CD4-positive, CD25-positive, alpha-beta regulatory T cell (primary cell): ENCODE measurements at places on chromosomes 1 and 21.

GRCh38 chr1:173017792-173018191 is 32.9 kb downstream of the TNFSF18 start:
- no peak for DNase-seq

GRCh38 chr21:42545317-42545716 is 31.7 kb downstream of the SLC37A1 start:
- DNase-seq: no peak

- DNase-seq: no peak
These were observed 1.2 kb downstream of the SLAMF7 start for GRCh38 chr1:160740133-160740688.

GRCh38 chr1:84615790-84616189 is 41.5 kb upstream of the CTBS start:
- no peak for DNase-seq

DNA sequence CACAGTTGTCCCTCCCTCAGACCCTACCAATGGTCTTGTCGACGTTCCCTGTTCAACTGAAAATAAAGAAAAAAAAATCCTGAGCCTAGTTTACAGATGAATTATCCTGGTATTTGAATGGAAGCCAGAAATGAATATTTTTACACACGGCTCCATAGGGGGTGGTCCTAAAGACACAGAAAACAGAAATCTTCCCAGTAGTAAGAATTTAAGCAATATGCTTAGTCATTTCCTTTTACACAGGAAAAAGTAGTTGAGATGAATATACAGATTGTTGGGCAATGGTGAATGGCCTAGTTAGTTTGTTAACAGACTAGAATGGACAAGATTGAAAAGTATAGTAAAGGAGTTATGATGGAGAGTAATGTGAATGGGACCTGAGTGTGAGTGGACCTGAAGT is 67.4 kb downstream of the RGS18 start:
- DNase-seq: no peak

GRCh38 chr1:177355575-177355974 is 184.8 kb downstream of the BRINP2 start:
- DNase-seq: no peak

DNA sequence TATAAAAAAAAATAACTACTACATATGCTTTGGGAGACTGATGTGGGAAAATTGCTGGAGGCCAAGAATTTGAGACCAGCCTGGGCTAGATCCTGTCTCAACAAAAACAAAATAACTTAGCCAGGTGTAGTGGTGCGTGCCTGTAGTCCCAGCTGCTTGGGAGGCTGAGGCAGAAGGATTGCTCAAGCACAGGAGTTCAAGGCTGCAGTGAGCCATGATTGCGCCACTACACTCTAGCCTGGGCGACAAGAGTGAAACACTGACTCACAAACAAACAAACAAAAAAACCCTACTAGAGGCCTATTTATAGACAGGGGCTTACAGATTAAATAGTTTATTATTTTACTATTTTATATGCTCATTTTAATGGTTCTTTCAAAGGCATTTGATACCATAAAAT is 80.0 kb downstream of the LHX4 start:
- no peak for DNase-seq

GRCh38 chr1:235575597-235575996 is 71.3 kb upstream of the B3GALNT2 start:
- DNase-seq: no peak

GRCh38 chr21:16154951-16155635 is 425.3 kb downstream of the USP25 start:
- no peak for DNase-seq

- DNase-seq: no peak
These were observed 206.8 kb downstream of the PAPPA2 start for GRCh38 chr1:176669782-176670181.

GRCh38 chr1:209597499-209597898 is 14.0 kb downstream of the CAMK1G start:
- DNase-seq: no peak

DNA sequence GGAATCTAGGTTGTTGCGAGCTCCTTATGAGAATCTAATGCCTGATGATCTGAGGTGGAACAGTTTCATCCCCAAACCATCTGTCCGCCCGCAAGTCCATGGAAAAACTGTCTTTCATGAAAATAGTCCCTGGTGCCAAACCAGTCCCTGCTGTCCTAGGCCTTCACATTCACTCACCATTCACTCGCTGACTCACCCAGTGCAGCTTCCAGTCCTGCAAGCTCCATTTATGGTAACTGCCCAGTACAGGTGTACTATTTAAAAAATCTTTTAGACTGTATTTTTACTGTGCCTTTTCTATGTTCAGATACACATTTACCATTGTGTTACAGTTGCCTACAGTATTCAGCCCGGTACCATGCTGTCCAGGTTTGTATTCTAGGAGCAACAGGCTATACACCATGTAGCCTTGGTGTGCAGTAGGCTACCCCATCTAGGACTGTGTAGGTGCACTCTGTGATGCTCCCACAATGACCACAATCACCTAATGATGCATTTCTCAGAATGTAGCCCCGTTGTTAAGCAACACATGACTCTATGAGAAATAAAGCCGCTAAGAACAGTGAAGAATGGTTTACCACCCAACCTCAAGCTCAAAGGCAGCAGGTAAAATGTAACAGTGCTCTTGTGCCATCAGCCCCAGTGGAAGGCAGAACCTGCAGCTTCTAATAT is 2.4 kb downstream of the ECHDC2 start:
- no peak for DNase-seq

DNA sequence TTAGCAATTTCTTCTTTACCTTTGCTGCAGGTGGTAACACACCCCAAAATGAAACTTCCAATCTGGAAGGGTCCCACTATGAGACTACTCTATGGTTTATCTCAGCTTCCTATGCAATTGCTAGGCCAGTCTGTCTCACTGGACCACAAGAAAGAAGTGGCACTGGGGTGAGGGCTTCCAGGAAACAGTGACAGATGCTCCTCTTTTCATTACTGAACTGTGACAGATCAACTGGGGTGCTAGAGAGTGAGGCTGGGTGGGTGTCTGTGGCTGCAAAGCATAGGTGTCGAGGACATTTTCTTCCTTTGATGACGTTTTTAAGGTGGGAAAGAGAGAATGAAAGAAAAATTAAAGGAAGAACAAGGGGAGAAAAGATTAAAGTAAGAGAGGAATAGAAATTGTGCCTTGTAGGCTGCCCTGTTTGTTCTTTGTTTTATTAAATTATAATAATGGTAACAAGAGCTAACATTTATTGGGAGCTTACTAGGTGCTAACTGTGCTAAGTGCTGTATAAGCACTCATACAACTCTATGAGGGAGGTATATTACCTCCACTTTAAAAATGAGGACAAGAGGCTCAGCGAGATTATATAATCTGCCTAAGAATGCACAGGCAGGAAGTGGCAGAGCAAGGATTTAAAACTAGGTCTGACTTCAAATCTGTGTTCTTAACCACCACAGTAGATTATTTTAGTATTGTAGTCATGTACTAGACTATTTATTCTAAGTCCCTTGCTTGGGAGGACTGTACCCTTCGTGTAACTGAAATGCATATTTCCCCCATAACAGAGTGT is 27.8 kb upstream of the DMRTA2 start:
- DNase-seq: peak; percentile 15

DNA sequence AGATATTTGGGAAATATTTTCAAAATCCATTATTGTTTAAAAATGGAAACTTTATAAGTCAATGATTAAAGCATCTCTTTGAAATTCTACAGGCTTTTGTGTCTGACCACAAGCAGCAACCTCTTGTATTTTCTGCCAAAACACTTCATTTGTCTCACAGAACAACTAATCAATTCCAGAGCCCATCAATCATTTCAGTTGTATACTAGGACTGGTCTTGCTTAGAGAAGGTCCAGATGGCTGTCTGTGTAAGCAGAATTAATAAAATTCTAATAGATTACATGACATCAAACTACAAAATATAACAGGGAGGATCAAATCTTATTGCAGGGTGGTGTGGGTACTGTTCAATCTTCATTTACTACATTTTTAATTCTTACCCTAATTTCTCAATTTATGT is 76.4 kb downstream of the ACBD6 start:
- DNase-seq: no peak

DNA sequence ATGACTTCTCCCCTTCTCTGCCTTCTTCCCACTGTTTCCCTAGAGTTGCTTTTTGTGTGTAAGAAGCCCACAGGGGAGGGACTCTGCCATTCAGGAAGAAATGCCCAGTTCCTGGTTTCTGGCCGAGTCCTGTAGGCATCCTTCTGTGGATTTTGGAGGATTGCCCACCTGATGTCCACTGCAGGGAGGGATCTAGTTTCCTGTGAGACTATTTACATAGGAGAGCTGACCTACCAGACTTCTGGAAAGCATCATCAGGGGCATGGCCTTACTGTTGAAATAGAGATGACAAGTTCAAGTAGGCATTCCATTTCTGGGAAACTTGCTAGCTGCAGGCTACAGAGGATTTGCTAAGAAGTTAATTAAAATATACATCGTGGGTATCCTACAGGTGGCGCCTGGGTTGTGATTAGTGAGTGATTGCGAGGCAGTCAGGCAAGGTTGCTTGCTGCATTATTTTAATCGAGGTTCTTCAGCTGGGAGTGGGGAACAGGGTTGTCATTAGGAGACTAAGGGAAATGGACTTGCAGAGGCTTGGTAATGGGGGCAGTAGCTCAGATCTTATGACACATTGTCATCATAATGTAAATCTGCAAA is 148.7 kb downstream of the HHAT start:
- DNase-seq: no peak

- no peak for DNase-seq
These were observed 79.5 kb downstream of the TNFSF18 start for GRCh38 chr1:172971241-172971640.

DNA sequence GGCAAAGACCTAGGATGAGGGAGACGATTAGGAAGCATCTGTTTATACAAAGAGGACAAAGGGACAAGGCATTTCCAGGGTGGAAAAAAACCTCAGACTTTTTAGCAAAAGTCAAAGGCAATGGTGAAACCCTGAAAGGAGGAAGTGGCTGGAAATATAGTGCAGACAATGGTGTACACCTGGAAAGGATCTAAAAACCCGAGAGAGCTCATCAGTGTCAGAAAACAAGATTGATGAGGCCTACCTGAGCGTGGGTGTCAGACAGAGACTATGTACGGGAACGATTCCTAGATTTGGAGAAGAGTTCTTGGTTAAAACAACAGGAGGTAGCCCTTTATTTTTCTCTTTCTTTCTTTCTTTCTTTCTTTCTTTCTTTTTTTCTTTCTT is 68.8 kb upstream of the HUNK start:
- DNase-seq: no peak

DNA sequence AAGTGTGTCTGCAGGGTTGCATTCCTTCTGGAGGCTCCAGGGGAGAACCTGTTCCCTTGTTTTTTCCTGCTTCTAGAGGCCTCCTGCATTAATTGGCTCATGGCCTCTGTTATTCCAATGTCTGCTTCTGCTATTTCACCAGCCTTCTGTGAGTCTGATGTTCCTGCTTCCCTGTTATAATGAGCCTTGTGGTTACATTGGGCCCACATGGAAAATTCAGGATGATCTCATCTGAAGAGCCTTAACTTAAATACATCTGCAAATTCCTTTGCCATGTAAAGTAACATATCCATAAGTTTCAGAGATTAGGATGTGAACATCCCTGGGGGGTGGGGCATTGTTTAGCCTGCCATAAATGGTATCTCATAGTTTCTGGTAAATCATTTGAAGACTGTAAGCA is 181.1 kb downstream of the RWDD3 start:
- no peak for DNase-seq

DNA sequence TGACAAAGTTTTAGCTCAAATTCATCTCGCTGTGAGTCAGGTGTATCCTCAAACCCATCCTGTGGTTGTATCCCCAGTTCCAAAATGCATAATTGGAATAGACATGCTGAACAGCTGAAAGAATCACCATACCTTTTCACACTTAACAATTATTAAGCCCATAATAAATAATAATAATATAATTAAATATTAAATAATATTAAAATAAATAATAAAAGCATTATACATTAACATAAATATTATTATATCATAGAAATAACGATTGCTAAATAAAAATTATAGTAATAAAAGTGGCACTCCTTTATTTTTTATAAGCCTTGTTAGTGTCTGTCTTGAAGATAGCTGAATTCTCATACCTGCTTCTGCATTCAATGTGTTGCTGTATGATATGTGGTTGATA is 257.5 kb upstream of the B3GALT2 start:
- DNase-seq: no peak

GRCh38 chr1:11563560-11564069 is 84.7 kb downstream of the DISP3 start:
- no peak for DNase-seq

DNA sequence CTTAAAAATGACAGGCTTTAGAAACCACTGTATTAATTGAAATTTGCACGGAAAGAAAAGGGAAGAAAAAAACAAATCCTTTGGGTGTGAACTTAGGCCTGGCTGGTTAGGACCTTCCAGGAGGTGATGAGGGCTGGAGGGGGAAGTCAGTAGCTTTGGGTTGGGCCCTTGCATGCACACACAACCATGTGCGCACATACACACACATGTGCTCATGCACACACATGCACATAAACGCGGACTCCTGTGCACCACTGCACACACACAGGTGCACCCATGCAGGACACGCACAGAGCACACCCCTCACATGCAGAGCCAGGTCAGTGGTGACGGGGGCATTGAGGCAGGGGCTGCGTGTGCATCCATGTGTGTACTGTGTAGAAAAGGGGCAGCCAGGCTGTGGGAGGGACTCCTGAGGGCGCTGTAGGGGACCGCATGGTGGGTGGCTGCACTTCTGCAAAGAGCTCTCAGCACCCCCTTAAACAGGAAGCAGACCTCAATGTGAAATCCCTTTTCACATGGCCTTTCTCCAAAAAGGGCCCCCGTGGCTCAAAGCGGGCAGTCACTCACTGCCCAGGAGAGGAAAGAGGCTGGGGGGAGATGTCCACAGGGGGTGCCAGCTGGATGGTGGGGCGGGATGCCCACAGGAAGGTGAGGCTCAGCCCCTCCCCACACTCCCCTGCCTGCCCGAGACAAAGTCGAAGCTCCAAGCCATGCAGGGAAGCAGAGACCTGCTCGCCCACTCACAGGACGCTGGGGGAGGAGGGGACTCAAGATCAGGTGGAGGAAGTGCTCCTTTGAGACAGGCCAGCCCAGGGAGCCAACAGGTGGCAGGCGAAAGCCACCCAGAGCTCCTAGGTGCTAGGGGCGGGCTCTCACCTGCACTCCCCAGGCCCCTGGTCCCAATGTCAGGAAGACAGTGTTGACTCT is 95.2 kb downstream of the ITPKB start:
- peak; percentile 29 for DNase-seq

DNA sequence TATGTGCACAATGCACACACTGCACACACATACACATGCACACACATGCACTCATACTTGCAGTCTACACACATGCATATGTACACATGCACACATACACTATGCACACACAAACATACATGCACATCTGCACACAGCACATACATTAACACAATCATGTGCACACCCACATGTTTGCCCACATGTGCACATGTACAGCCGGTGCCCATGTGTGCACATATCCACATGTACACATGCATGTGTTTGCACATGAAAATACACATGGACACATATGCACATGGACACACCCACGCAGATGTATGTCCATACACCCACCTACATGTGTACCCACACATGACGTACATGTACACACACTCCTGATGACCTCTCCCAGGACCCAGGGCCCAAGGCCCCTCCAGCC is 105.1 kb upstream of the ACTRT2 start:
- no peak for DNase-seq

GRCh38 chr1:160103658-160104408 is 5.4 kb upstream of the IGSF8 start:
- DNase-seq: no peak

GRCh38 chr1:205636732-205637131 is 4.9 kb upstream of the ELK4 start:
- DNase-seq: no peak
